ENCODE measurements at places on chromosomes 12 and 14. TPM values are rescaled to one million over a fixed set of nuclear protein-coding genes. Genes with fewer than 3 reads are reported as not detected.

TSPAN11 gene
- total RNA-seq, result 4.4 TPM

CAPZA3 gene
- not detected for total RNA-seq

ZC3H10 gene
- total RNA-seq, result 8.9 TPM

SNRPF gene
- total RNA-seq, result 77.1 TPM

KRT6C gene
- not detected for total RNA-seq

SOX5 gene
- 3.1 TPM for total RNA-seq

TBX3 gene
- total RNA-seq, result 0.07 TPM

WNT1 gene
- total RNA-seq, result not detected

ASCL1 gene
- 0.20 TPM for total RNA-seq

STYK1 gene
- total RNA-seq, result 0.37 TPM

FOXG1 gene
- total RNA-seq, result 0.07 TPM

BIN2 gene
- not detected for total RNA-seq

CLEC7A gene
- not detected for total RNA-seq

GRIN2B gene
- total RNA-seq, result 0.13 TPM

KHNYN gene
- total RNA-seq, result 30.0 TPM

ESPL1 gene
- 43.2 TPM for total RNA-seq

RNASE3 gene
- not detected for total RNA-seq

SIX1 gene
- total RNA-seq, result 0.17 TPM

TAS2R8 gene
- not detected for total RNA-seq
